ENCODE measurements at places on chromosomes 2 and 18.
A peak's percentile ranks its signal among the peaks of the same experiment; 100 is the strongest.

DNA sequence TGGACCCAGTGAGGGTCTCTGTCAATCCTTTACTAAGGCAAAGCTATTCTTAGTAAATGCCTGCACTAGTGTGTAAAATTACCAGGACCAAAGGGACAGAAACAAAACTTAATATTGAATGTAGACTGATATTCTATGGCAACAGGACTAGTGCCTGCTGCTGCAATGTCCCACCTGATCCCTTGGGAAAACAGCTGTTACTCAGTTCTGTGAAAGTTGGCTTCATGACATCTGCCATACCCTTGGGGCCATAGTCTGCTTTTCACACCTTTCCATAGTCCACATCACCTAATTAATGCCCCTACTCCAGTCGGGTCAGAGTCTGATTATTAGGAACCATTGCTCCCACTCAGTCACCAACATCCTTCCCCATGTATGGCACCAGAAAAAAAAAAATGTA, 14.5 kb downstream of the DNAJC27 start:
- DNase-seq, result no peak

- no peak for DNase-seq
These were observed 515.5 kb upstream of the MYT1L start for GRCh38 chr2:2846332-2847208.

GRCh38 chr2:177306550-177306949, 42.0 kb upstream of the NFE2L2 start:
- no peak for DNase-seq

DNA sequence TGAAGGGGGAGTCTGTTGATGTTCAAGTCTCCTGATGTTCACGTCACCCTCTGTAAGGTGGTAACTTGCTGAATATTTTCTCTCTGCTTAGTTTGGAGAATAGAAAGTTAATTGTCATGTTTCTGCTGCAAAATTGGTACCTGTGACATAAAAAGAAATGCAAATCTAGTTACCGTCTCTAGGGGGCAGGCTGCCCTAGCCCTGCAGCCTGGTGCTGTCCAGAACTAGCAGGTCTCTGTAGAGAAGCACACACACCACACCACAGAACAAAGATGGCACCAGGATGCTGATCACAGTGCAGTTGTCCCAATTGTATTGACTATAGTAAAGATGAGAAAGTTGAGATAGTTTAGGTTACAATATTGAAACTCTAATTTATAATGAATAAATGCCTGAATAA, 47.0 kb downstream of the SLC9A4 start:
- peak; percentile 44 for DNase-seq

DNA sequence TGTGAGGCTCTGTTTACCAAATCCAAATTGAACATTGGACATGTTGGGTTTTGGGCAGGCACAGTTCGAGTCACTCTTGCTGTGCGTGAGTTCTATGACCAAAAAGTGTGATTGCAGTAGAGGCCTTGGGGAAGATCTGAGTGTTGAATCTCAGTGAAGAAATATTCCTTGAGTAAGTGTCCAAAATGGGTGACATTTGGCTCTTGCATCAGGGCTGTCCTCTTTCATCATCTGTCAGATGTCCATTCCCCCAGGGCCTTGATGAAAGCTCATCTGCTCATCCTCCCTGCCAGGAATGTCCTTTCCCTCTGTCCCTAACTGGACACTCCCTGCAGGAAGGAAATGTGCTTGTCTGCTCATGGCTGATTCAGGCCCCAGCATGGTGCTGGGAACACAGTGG, 6.4 kb upstream of the SFTPB start:
- no peak for DNase-seq

DNA sequence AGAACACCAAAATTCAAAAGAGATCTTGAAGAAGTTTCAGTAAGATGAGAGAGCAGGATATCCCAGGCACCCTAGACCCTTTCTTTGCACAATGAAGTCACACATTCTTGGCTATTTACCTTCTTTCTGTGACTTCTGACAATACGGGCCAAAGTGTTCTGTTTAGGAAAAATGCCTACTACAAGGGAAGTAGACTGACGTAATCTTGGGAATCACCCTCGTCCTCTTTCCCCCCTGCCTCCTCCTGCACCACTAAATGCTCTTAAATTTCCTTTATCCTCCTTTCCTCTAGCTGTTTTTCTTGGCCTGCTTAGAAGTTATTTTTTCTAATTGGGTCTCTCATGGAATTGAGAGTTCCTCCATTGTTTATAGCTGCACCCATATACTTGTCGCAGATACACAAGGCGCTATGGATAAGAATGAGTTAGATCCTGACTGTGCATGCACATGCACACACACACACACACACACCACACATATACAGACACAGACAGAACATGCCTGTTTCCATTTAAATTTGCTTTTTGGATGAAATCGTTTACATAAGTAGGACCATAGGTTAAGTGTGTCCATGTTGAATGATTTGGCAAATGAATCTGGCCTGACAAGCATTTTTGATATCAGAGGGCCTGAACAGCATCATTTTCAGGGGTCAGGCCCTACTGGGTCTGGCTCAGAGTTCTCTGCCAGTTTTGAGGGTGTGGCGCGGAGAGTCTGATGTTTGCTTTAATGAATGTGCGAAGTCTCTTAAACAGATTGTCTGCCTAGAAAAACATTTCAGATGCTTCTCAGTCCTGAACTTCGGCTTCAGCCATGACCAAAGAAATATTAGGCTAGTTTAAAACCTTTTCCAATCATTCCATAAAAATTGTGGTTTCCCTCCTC, 131.9 kb upstream of the NT5C1B start:
- DNase-seq, result peak; percentile 65

- no peak for DNase-seq
These were observed 8.8 kb downstream of the IMMT start for GRCh38 chr2:86186431-86186830.

- DNase-seq, result no peak
These were observed 96.4 kb downstream of the VIT start for GRCh38 chr2:36792951-36793350.

GRCh38 chr18:40993363-40993762, 961.7 kb upstream of the PIK3C3 start:
- DNase-seq, result no peak

- DNase-seq, result no peak
These were observed 95.0 kb downstream of the MAPRE2 start for GRCh38 chr18:35136248-35136647.

DNA sequence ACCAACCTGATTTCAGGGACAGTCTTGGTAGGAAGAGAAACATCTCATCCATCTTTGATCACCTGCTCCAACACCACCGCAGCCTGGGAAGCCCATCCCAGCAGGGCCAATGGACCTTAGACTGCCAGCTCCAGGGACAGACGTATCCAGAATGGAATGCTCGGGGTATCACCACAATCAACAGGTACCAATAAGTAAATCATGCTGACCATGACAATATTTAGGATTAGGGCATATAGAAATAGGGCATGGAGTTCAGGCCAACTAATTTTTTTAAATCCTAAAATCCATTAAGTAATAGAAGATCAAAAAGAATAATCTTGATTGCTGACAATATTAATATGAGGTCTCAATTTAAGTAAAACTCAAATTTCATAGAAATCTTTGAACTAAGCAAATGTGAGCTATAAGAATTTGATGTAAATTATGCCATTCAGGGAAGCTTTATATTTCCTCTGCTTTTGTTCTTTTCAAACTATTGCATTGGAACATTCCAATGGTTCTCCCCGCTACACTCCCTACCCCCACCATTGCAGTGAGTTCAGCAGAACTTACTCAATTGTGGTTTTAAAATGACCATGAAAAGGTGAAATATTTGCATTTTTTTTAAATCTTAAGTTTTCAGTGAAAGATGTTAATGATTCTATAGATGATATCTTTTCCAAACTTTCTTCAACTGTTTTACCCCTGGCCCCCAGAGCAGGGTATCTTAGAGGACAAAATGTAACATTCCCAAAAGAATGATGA, 138.6 kb downstream of the DNER start:
- peak; percentile 70 for DNase-seq

DNA sequence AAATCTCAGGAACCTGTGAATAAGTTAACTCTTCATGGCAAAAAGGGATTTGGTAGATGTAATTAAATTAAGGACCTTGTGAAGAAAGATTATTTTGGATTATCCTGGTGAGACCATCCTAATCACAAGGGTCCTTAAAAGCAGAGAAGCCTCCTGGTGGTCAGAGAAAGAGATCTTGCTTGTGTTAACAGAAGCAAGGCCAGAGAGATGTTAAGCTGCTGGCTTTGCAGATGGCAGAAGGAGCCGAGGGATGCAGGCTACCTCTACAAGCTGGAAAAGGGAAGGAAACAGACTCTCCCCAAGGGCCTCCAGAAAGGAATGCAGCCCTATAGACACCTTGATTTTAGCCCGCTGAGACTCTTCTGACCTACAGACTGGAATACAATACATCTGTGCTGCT, 197.0 kb downstream of the STK39 start:
- DNase-seq, result no peak

DNA sequence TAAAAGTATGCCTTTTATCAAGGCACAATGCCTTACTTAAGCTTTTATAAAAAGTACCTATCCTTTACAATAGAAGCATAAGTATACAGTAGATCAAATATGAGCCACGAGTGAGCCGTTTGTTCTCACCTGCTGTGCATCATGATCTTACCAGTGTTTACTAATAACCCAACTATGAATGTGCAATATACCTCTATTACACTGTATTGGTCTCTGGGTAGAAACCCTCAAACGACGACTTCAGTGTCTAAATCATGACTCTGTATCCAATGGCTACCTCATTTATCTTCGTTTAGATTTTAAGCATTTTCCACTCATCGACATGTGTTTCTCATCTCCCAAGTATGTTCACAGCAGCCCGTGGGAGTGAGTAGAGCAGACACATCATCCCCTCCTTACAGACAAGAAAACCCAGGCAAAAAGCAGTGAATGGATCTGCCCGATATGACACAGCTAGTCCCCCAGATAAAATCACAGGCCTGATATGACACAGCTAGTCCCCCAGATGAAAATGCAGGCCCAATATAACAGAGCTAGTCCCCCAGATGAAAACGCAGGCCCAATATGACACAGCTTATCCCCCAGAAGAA, 279.8 kb downstream of the TNS1 start:
- peak; percentile 78 for DNase-seq

DNA sequence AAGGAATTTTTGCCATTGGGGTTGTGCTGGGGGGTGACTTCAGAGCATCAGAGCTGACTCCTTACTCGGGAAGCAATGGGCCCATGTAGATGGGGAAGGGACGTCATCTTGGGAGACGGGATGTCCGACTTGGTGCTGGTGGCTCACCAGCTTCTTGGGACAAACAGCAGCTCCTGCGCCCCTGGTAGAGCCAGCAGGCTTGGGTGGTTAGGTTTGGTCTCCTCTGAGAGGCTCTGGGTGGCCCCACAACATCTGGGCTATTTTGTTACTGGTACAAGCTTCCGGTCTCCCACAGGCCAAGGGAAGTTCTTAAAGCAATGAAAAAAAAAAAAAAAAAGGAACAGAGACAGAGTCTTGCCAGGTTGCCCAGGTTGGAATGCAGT, 1.8 kb downstream of the NGEF start:
- no peak for DNase-seq

All from iris pigment epithelial cell (primary cell).